Hematopoietic multipotent progenitor cell treated with erythropoietin and hydrocortisone succinate and interleukin-3 and kit ligand, for 4 days (in vitro differentiated cells): ENCODE measurements at places on chromosomes 2 and 18.

- DNase-seq = no peak
Measured at GRCh38 chr2:70081221-70081620, 6.1 kb upstream of the PCBP1 start.

DNA sequence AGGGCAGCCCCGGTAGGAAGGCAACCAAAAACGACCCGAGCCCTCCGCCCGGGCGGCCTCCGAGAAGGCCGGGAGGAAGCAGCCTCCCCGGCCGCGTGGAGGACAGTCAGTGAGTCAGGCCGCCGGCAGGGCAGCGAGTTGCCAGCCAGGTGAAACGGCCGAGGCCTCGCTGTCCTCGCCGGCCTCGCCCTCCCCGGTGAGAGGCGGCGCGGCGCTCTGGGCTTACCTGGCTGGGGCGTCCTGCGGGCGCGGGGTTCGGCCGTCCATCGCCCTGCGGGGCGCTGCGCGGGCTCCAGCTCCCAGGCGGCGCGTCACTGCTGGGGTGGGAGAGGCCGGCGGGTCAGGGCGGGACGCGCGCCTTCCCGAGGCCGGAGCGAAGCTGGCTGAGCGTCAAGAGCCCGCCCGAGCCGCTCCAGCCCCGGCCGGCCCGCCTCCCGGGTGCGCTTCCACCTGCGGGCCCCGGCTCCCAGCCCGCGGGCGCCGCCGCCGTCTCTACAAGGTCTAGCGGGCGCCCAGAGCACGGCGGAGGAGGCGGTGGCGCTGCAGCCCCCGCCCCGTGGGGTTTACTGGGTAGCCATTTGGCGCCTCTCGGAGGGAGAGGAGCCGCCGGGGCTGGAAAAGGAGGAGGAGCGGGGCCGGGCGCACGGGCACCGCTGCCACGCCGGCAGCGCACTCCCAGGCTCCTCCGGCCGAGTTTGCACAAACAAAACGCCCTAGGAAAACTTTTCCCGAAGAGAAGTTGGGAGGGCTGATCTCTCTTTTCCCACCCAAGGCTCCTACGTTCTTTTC lies 499 bp downstream of the COBLL1 start:
- peak; percentile 94 for DNase-seq

- DNase-seq = no peak
Measured at GRCh38 chr18:37582261-37582660, 16.7 kb upstream of the CELF4 start.

DNA sequence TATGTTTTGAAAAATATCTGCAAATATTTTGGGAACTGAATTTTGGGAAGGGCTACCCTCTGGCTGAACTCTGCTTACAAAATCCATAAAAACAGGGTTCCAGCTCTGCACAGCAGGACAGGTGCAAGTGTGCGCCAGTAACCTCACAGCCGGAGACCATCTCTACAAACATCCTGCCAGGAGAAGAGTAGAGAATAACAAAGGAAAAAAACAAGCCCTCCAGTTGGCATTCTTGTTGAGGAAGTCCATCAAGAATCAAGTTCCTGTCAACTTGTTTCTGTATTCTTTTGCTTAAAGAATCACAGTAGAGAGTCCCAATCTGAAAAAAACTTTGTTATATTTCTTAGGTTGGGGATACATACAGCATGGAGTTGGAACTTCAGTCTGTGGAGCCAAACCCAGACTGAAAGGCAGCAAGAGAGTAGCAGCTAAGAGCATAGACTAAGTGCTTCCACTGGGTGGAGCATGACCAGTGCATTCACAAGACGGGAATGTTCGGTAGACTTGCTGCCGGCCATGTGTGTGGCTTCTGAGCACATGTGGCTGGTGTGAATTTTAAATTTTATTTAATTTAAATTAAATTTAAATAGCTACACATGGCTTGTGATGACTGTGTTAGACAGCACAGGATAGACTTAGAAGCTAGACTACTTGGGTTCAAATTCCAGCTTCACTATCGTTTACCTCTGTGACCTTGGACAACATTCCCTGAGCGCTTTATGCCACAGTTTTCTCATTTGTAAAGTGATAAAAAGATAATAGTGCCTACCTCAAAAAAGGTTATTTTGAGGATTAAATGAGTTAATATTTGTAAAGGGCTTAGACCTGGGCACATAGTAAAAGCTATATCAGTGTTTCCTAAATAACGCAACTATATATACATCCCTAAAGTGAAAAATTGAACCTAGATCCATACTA lies 41.9 kb downstream of the SPTBN1 start:
- DNase-seq = peak; percentile 37

- DNase-seq = peak; percentile 20
Measured at GRCh38 chr2:80370375-80371009, 65.9 kb upstream of the LRRTM1 start.

GRCh38 chr2:176917-177316 lies 86.9 kb downstream of the SH3YL1 start:
- DNase-seq = no peak

GRCh38 chr2:35606394-35606793 lies 749.2 kb upstream of the CRIM1 start:
- DNase-seq = no peak

GRCh38 chr2:71950256-71951082 lies 197.2 kb downstream of the CYP26B1 start:
- DNase-seq = no peak

DNA sequence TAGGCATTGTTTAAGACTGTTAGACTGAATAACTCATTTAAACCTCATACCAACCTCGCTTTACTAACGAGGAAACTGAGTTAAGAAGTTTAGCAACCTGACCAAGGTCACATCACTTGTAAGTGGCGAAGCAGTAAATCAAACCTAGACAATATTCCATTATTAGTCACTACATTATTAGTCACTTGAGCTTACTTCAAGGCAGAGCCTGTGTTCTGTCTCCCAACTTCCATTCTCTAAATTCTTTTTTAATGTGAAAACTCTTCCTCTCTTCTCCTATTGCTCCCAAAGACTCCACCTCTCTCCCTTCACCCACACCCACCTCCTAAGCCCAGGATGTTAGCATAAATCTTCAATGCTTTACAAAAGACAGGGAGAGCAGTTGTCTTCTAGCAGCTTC lies 156.5 kb downstream of the ARL6IP6 start:
- no peak for DNase-seq

DNA sequence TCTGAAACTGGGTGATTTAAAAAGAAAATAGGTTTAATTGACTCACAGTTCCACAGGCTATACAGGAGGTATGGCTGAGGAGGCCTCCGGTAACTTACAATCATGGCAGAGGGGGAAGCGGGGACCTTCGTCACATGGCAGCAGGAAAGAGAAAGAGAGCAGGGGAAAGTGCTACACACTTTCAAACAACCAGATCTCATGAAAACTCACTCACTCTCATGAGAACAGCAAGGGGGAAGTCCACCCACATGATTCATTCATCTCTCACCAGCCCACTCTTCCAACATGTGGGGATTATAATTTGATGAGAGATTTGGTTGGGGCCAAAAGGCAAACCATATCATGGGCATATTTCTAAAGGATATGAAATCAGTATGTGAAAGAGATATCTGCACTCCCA lies 12.0 kb upstream of the ARHGAP15 start:
- no peak for DNase-seq

DNA sequence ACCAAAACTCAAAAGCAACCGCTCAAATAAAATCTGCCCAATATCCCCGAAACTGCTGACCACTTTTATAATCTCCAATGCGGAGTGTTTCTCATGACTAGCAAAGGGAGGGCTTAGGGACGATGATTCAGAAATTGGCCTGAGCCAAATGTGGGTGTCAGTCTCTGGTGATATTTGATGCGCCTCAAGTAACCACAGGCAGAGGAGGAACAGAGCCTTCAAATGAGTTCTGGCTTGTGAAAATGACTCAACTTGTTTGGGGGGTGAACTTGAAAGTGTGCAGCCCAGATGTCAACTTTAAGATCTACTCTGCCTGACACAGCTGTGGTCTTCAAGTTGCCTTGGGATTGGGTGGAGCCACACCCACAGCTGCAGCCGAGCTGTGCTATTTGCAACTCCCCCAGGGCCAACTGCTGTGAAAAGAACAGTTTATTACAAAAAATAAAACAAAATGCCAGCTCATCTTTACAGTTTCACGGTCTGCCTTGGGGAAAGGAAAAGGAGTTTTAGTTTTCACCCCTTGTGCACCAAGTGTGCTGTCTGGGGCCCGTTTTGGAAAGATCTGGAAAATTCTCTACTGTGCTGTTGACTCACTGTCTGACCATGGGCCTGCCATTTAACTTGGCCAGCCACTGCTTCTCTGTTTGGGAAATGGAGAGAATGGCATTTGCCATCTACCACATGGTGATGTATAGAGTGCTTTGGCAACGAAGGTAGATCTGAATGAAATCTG lies 222.1 kb downstream of the MTX2 start:
- DNase-seq = peak; percentile 33

DNA sequence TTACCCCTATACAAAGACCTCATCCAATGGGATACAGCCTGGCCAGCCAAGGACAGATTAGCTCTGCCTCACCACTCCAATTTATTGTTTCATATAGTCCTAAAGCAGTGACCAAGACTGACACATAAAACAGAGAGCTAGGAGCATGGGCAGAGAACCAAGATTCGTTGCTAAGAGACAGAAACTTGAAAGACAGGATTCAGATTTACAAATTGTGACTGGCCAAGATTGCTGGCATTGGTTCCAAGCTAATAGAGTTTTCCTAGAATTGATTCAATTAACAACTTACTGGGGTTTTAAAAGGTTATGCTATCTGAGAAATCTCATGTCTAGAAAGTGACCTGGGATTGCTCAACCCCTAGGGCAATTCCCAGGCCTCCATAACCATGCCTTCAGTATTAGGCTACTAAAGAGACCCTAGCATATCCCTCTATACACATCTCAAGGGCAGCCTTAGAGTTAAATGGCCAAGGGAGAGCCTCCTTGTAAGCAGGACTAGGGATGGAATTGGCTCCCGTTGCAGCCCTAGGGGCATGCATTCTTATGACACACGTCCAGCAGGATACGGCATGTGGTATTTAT lies 75.6 kb downstream of the ICOS start:
- no peak for DNase-seq

- DNase-seq = no peak
Measured at GRCh38 chr2:71629273-71629672, 175.9 kb downstream of the DYSF start.

DNA sequence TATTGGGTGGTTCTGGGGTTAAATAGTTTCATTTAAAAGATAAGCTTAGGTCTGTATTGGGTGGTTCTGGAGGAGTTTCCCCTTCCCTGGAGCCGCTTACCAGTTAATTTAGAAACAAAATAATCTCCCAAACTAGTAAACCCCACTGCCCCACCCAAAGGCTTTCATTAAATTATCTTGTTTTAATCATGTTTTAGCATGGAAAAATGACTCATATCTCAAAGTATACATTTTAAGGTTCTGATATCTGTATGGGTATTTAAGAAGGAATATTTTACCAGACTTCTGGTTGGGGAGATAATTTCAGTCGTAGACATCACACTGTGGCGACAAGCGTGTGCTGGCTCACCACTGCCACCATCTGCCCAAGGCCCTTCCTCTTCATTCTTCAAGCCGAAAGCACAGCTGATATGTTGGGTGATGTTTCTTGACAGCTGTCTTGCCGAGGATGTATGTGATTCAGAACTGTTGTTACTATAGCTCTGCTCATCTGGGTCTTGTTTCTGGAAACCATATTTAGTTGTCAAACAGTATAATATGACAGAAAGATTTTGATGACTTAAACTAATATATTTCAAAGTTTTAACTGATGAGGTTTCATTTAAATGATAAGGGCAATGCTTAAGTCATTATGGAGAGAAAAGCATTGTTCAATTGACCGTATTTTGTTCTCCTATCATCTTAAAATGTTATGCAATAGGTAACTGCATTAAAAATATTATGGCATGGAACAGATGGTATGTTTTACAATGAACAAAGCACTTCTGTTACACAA lies 5.1 kb downstream of the FIGLA start:
- DNase-seq = peak; percentile 89

- peak; percentile 88 for DNase-seq
Measured at GRCh38 chr2:74690571-74690970, 36.5 kb downstream of the SEMA4F start.

DNA sequence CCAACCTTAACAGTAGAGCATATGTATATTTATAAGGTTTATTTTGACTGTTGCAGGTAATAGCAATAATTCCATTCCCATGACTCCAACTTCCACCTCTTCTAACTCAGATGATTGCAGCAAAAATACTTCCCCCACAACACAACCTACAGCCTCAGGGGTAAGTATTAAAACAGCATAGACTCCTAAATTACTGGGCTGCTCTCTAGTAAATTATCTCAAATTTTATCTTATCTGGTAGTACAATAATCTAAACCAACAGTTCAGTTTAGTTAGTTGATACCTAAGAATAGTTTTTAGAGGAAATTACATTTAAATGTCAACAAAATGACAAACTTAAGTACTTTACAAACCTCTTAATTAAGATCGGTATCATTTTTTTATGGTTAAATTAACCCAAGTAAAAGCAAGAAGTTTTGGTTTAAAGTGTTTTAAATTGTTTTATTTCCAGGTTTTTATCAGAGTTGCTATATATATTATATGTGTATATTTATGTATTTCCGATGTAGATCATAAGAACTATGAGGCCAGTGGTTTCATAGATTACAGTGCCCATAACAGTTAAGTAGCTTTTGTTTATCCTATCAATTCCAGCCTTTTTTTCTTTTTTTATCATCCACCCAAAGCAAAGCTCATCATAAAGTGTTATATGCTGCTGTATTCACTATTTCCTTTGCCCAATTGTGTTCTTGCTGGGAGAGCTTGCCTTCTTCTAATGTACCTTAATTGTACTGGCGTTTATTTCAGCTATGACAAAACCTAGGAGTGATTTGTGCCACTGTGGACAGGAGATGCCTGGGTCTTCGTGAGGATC lies 13.7 kb downstream of the GATA6 start:
- no peak for DNase-seq

GRCh38 chr2:238868067-238868524 lies 20.2 kb downstream of the TWIST2 start:
- no peak for DNase-seq

- DNase-seq = no peak
Measured at GRCh38 chr2:109336296-109336695, 207.3 kb downstream of the SH3RF3 start.

DNA sequence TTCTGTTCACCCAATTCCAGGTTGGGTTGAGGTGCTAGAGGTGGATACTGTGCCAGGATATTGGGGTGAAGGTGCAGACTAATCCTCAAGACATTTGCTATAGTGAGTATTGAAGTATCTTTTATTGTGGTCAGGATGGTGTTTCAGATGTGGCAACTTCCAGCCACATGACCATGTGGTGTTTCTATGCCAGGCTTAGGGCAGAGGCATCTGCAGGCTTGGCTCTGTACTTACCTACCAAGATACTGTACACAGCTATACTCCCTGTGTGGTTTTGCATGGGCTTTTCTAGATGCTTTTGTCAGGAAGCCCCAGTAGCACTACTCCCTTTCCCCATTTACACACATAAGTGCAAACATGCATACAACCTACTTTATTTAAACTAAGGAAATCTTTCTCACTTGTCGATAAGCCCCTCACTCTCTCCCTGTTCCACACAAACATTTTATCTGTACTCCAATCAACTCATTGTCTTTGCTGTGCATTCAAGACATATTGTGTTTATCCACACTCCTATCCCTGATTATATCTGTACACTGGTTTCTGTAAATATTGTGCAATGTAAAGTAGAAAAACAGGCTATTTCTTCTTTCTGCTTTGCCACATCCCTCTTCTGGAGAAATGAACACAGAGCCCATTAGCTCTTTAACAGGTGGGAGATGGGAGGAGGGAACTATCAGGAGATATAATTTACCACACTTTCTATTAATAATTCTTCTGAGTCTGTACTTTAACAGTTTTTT lies 12.3 kb downstream of the ARL6IP6 start:
- peak; percentile 82 for DNase-seq
